ENCODE measurements at places on chromosomes 16 and 17.

- DNase-seq, result peak; percentile 95
Observed at GRCh38 chr16:2686912-2687507, 4.7 kb downstream of the KCTD5 start.

DNA sequence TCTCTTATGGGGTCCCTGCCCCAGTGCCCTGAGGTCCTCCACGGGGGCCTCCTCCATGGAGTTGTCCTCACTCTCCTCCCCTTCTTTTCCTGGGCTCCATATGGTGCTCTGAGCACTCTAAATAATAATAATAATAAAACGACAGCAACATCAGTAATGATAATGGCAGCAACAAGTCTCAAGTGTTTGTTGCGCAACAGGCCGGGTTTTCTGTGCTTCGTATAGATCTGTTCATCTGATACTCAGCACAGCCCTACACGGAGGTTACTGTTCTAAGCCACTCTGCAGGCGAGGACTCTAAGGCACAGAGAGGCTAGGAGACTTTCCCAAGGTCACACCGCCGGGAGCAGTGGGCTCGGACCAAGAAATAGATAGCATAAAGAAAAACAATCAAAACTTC is 13.7 kb downstream of the CIBAR2 start:
- no peak for DNase-seq

GRCh38 chr17:27974531-27975145 is 67.8 kb upstream of the NLK start:
- no peak for DNase-seq

DNA sequence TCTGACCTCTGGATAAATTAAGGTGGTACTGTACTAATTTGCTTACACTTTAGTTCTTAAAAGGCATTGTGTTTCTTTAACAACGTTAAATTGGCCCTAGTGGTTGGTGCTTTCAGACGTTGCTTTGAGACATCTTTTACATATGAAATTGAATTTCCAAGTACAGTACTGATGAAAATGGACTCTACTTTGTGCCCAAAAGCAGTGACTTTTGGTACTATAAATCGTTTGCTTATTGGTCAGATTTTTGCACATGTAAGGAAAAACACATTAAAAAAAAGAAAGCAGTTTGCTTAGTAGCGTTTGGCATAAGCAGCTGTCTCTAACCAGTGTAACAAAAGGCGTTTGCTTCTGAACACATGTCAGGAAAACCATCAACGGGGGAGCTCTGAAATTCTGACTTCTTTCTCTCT is 139.6 kb downstream of the CDK5R1 start:
- DNase-seq, result no peak

- DNase-seq, result peak; percentile 54
Observed at GRCh38 chr17:4980644-4981216, 6.7 kb downstream of the CAMTA2 start.

DNA sequence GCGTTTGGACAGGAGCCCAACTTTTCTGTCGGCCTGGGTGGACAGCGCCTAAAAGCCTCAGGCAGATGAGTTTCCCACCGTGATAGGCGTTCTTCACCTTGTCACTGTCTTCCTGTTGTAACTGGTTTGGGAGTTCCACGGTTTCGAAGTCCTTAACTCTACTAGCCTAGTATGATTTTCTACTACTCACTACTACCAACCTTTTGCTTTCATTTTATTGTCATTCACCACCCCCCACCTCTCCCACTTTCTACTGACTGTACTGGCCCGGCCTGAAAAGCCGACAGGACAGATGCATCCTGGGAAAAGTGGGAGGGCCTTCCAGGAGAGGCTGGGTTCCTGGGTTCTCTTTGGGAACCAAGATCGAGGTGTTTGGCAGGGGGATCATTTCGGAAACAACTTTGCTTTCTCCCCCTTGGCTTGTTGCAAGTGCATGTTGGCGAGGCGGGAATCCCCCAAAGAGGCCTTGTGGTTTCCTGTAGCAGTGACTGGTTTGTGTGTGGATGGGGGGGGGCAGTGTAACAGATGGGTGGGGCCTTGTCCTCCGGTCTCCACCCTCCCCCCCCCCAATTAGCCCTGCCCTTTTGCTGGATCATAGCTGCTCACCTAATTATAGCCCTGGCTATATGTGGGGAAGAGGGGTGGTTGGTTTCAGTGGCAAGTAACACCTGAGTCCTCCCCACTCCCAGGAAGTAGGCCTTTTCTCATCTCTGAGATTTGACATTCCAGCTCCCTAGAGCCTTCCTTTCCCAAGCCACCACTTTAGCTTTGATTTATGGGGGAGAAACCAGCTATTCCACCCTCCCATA is 1.4 kb downstream of the EIF5A start:
- DNase-seq, result peak; percentile 59

GRCh38 chr17:17841601-17842025 is 4.8 kb upstream of the SREBF1 start:
- no peak for DNase-seq

GRCh38 chr16:79715061-79715460 is 114.5 kb upstream of the MAF start:
- no peak for DNase-seq

GRCh38 chr17:40659911-40660310 is 5.1 kb downstream of the KRT222 start:
- no peak for DNase-seq

- no peak for DNase-seq
Observed at GRCh38 chr17:48055531-48056245, 7.5 kb downstream of the NFE2L1 start.

DNA sequence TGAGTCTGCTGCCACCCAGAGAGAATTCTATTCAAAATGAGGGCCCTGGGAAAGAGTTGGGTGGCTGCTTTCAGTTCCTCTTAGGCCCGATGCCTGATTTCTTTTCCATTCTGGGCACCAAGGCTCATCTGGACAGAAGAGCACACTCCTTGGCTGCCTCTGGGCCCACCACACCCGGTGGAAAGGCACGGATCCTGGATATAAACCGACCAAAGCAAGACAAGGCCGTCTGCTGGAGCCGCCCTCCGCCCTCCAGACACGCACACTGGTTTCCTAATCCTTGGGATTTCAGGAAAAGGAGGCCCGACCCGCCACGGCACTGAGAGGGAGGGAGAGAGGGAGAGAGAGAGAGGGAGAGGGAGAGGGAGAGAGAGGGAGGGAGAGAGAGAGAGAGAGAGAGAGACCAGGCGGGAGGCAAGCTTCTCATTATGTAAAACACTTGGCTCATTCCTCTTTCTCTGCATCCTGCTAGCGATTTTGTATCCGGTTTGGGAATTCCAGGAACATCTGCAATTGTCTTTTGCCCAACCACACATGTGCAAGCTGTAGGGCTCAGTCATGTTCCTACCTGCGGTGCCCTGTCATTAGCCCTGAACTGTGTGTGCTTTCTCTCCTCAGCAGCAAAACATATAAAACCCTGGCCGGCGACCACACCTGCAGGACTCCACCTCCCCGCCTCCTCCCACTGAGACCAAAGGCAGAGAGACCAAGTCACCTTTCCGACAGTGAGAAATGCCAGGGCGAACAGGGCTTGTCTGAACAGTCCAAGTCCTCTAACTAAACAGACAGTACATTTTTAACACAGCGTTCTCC is 347.2 kb downstream of the SOX9 start:
- no peak for DNase-seq

DNA sequence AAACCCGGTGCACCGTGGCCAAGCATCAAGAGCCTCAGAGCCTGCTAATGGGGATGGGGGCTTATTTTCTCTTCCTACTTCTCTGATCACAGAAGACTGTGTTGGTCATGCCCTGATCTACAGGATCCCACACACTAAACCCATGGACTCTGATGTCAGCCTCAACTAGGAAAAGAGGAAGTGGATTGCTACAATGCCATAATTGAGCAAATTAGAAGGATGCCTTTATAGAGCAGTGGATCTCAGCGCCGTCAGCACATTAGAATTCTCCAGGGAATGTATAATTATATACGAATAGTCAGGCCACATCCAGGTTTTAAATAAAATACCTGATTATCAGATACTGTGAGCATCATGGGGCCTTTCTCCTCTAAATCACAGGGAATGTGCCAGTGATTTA is 64.8 kb downstream of the VAT1L start:
- DNase-seq, result no peak

DNA sequence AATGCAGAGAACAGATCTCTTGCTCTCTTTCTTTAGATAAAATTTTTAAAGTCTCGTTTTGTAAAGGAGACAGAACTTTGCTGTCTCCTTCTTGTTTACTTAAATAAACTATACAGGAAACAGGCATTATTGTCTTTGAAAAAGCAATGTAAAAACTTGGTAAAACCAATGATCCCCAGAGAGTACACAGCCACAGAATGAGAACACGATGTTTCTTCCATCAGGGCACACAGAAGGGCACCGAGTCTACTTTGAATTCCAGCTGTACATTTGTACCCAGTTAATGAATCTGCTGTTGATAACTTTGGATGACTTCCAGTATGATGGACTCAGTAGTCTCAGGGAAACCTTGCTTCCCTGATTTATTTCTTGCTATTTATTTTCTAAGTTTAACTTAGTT is 8.1 kb upstream of the TMEM100 start:
- DNase-seq, result no peak

- DNase-seq, result no peak
Observed at GRCh38 chr16:85662976-85663830, 25.6 kb downstream of the GINS2 start.

DNA sequence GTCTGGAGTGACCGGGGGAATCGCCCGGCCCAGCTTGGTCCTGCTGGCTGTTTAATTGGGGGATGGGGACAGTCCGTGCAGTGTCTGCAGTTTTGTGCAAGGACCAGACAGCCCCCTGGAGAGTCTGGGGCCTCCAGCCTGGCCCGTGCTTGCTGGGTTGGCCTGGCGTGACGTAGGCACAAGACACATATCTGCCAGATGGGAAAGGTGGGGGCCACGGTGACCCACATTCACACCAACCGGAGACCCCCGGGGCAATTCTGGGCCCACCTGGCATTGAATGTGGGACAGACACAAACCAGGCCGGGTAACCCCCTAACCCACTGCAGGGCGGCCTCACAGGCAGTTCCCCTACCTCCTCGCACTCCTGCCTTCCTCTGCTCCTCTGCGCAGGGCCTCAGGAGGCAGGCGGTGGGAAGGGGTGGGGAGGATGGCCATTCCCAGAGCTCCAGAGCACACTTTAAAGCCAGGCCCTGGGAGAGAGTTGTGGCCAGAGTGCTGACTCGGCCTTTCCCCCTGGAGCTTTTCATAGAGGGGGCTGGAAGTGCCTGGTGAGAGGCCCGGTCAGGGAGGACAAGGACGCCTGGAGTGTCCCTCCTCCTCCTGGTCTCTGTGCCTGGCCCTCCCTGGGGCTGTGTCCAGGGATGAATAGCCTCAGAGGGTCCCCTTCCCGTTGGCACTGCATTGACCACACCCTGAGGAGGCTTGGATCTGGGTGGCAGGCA is 1.5 kb downstream of the MRC2 start:
- DNase-seq, result no peak

GRCh38 chr16:52852978-52853377 is 199.7 kb downstream of the CHD9NB start:
- DNase-seq, result no peak

- no peak for DNase-seq
Observed at GRCh38 chr16:57055671-57056070, 36.7 kb upstream of the CPNE2 start.

- DNase-seq, result no peak
Observed at GRCh38 chr17:73689596-73690275, 45.5 kb upstream of the SDK2 start.
